ENCODE measurements at places on chromosomes 11 and 22. TPM values are rescaled to one million over a fixed set of nuclear protein-coding genes. Genes with fewer than 3 reads are reported as not detected.

The OR51D1 gene
- not detected for total RNA-seq

GRCh38 chr11:70578371-70578770, 180.0 kb downstream of the CTTN start:
- DNase-seq: no peak

DNA sequence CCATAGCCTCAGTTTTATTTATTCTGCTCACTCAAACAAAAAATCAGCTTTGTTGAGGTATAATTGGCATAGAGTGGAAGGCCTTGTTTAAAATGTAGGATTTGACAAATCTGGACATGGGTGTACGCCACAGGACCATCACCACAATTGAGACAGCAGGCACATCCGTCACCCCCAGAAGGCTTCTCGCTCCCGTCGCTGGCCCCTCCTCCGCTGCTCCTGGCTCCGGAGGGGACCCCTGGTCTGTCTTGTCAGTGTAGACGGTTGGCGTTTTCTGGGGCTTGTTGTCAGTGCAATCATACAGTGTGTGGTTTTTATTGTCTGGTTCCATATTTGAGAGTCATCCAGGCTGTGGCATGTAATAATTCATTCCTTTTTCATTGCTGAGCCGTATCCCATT, 97.6 kb downstream of the KCNQ1 start:
- DNase-seq: no peak

The UPK2 gene
- total RNA-seq: not detected

GRCh38 chr11:79244241-79244772, 196.5 kb downstream of the TENM4 start:
- peak; percentile 94 for DNase-seq

- peak; percentile 63 for DNase-seq
Observed at GRCh38 chr22:40183029-40183581, 5.4 kb downstream of the TNRC6B start.

- DNase-seq: no peak
Observed at GRCh38 chr11:15801616-15802015, 554.7 kb downstream of the SOX6 start.

The PRG3 gene
- total RNA-seq: not detected

The FRMD8 gene
- total RNA-seq: 32.1 TPM

DNA sequence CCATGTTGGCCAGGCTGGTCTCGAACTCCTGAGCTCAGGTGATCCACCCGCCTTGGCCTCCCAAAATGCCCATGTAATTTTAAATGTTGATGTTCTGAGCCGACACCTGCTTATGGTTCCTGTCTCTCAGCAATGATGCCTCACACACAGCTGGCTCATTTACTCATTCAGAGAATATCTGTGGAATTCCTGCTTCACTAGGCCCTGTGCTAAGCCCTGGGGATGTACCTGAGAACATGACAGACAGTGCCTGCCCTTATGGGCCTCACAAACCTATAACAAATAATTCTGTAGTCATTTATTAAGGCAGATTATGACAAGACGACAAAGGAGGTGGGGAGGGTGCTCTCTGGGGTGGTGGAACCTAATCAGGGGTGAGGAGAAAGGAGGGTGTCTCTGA, 93.7 kb downstream of the PRR5L start:
- no peak for DNase-seq

The OR5P2 gene
- total RNA-seq: not detected

DNA sequence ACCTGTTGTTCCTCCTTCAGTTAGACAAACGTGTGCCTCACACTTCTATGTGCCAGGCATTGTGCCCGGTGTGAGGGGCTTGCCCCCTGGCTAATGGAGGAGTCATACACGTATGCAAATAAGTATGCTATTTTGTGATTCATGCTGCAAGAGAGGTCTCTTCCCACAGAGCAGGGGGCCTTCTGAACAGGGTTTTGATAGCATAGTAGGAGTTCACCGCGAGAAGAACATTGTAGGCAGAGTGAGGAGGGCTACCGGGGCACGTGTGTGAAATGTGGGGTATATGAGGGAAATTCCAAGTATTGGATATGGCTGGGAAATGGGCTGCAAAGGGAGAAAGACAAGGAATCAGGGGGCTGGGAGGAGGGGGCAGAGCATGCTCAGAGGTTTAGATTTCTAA, 84.5 kb downstream of the NECTIN1 start:
- DNase-seq: no peak

DNA sequence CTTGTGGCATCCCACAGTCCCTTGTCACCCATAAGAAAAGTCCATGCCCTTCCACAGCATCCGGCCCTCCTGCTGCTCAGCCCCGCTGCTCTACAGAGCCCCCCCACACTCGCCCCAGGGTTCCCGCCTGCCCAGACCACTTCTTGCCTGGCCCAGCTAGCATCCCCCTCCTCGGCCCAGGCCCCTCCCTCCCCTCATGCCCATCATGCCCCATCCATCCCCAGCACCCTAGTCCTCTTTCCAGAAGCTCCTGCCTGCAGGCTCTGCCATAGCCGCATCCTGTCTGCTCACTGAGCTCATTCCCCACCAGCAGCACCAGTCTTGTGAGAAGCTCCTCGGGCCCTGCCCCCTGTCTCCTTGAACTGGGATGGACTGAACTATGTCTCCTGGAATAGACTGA, 54.4 kb downstream of the LINC01488 start:
- DNase-seq: no peak

DNA sequence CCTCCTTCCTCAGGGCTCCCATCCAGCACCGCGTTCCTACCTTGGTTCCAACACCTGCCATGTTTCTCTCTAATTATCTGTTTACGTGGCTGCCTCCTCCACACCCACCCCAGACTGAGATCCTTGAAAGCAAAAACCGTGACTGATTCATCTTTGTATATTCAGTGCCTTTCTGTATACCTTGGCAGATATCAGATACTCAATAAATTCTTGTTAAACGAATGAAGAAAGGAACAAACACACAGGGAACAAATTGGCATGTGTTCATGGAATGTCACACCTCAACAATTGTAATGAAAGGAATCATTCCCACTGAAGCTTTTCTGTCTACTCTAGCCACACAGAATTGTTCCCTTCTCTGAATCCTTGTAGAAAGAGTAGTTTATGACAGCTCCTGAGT, 20.4 kb upstream of the LRRC55 start:
- no peak for DNase-seq

DNA sequence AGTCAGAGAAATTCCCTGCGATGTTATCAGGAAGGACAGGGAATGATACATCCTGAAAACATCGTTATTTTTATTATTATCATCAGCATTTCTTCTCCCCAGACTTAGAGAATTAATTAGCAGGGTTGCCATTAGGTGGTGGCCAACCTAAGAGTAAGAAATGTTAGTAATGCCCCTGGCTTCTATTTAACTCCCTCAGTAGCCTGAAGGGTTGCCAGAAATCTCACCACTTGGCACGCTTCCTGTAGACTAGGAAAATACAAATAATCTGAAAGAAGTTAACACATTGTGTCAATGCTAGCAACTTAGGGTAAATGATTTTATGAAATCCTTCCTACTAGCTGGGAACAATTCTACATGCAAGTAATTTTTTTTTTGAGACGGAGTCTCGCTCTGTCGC, 45.5 kb downstream of the ENDOD1 start:
- DNase-seq: no peak

DNA sequence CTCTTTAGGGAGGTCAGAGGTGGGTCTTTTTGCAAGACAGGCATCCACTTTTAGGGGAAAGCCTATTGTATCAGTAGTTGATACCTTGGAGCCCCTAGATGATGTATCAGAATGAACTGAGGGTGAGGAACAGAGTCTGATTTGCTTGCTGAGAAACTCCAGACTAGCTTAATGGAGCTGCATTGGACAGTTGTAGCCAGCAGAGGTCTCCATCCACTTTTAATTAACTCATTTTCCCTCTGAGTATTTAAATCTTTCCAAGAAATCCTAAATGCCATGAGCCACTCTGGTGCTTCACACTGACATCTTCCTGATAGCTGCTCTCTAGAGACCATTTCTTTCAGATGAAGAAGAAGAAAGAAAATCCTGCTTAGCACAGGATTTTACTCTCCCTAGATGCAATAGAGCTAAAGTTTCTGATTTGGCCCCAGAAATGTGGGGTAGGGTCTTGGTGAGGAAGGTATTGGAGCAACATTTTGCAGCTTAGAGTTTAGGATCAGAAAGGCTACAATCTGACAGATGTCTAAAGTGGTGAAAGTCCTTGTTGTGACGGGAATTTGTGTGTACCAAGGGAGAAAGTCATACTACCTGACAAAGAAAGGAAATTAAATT, 38.0 kb downstream of the EXT2 start:
- DNase-seq: peak; percentile 26

The TMEM138 gene
- total RNA-seq: 64.2 TPM

The MUC5B gene
- total RNA-seq: 0.03 TPM

- DNase-seq: no peak
Observed at GRCh38 chr22:25078591-25078990, 121.1 kb upstream of the CRYBB3 start.

GRCh38 chr11:33987975-33988580, 63.5 kb upstream of the CAPRIN1 start:
- peak; percentile 34 for DNase-seq

DNA sequence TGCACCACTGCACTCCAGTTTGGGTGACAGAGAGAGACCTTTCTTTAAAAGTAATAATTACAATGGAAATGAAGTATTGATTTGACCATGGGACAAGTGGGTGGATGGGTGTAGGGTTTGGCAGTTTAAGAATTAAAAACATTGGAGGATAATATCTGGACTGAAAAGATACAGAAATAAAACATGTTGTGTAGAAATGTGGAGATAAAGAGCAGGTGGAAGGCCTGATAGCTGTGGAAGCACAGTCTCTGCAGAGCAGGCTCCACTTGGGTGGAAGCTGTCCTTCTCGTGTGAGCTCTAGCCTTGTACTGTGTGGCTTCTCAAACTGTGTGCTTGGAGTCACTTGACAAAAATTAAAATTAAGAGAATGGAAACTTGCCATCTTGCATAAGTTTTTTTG, 25.6 kb downstream of the APLP2 start:
- no peak for DNase-seq

DNA sequence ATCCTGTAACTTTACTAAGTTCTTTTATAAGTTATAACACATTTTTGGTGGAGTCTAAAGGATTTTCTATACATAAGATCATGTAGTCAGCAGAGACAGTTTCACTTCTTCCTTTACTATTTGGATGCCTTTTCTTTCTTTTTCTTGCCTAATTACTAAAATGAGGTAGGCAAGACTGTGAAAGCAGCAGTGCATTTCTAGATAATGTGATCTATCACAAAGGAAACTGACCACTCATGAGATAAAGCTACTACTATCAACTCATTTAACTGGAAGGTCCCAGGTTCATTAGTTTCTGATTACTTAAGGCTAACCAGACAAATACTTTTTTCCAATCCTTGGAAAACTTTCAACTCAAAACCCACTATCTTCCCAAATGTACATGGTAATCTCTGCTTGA, 196.2 kb upstream of the E2F8 start:
- DNase-seq: no peak

The MLC1 gene
- 0.10 TPM for total RNA-seq

GRCh38 chr11:35115688-35116030, 23.3 kb upstream of the CD44 start:
- no peak for DNase-seq

- no peak for DNase-seq
Observed at GRCh38 chr22:20864186-20864908, 5.5 kb downstream of the SNAP29 start.

- DNase-seq: no peak
Observed at GRCh38 chr11:9576701-9577381, 3.4 kb downstream of the WEE1 start.

The TRIM6 gene
- total RNA-seq: 3.6 TPM

The SMC1B gene
- not detected for total RNA-seq

DNA sequence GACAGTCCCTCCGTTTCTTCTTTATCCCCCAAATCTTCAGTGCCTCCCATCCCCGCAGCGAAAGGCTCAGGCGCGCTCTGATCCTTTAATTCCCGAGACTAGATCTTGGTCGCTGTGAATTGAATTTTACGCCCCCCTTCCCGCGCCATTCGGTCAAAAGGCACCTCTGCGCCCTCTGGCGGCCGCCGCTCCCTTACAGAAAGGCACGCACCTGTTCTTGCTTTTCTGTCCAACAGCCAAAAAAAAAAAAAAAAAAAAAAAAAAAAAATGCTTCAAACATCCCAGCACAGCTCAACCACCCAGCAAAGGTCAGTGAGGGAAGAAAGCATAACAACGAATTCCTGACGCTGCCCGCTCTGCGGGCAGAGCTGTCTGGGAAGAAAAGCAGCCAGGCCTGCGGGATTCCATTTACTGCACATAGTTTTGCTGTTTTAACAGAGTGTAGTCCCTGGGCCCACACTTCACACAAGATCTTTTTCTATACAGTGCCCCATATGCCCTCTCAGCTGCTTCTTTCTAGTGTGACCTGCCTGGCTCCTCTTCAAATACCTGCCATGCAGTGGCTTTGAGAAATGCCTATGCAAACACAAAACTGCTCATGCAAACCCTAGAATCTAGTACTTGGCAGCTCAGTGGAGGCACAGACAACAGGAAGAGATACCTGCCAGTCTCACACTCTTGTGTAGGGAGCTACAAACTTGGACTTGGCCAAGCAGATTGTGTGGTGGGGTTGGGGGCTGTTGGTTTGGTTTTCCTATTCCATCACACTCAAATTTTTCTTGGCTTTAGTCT, 1.3 kb upstream of the ESAM start:
- DNase-seq: peak; percentile 77

- DNase-seq: peak; percentile 57
Observed at GRCh38 chr22:36486619-36487384, 5.4 kb upstream of the TXN2 start.

The RAPSN gene
- total RNA-seq: not detected

- DNase-seq: peak; percentile 59
Observed at GRCh38 chr11:73404048-73404447, 27.8 kb downstream of the RELT start.

GRCh38 chr11:14768526-14769188, 123.4 kb downstream of the CYP2R1 start:
- DNase-seq: no peak

- no peak for DNase-seq
Observed at GRCh38 chr11:115458877-115459276, 45.3 kb downstream of the CADM1 start.

DNA sequence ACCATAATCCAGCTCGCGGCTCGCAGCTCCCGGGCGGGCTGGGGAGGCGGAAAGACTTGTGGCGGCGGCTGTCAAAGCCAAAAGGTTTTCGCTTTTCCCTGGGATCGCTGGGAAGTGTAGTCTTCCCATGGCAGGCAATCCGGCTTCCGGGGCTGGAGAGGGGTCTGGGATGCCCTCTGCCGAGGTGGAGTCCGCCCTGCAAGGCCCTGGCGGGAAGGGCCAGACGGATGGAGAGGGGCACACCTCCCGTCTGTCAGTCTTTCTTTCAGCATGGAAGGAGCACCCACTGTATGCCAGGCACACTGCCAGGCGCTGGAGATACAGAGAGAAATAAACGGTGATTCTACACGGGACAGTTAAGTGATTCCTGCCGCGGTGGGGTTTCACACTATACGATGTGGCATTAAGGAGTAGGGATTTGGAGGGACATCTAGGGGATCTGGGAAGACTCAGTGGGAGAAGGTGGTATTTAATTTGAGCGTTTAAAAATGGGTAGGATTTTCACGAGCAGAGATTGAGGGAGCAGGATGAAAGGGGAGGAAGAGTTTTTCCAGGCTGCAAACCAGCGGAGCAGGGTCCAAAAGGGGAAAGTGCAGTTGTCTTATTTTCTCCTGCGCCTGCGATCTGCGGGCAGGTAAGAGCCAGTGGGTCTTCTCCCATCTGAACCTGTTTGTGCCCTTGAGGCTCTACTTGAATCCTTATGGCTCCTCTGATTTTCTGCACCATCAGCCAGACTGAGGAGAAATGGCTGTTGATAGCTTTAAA, at the start of gene BACE1:
BACE1 (minus strand) TSS at position 60 of the 765 bp plus-strand sequence. CDS start 461 bp downstream, outside the sequence.
- DNase-seq: peak; percentile 91

- no peak for DNase-seq
Observed at GRCh38 chr11:12483604-12484003, 106.2 kb downstream of the PARVA start.

- no peak for DNase-seq
Observed at GRCh38 chr11:2812371-2812991, 73.1 kb downstream of the CDKN1C start.

All from HT1080 (cell line).